Esophagus squamous epithelium (tissue), 5 donors: ENCODE measurements at places on chromosomes 1 and 21.

DNA sequence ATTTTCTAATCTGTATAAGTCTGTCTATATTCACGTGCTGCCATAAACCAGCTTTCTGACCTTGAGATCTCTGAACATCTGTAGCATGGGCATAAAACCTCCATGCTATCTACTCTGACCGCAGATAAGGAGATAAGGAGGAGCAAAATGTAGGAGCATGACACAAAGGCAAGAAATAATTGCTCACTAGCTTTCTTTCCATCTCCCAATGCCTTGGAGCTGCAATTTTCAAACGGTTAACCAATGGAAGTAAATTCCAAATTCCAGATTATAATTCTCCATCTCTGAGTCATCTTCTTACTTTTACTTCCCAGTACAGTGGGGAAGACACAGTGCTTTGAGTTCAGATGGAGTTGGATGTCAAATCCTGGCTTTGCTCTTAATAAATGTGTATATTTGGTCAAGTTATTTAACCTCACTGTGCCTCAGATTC, 41.6 kb downstream of the CD58 start:
- no peak for DNase-seq

DNA sequence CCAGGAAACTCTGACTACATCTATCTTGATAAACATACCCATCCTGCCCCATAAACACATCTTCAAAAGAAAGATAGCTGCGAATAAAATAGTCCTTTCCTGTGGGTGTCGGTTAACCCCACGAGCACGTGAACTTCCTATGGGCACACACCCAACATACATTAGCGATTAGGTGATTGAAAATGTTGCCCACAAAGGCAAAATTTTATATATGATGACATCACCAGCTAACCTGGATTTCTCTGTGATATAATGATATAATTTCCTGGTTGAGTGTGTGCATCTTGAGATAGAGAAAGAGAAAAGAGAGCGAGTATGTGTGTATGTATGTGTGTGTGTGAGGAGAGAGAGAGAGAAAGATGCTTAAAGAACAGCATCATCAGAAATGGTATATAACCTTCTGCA, 296.1 kb downstream of the PTPRC start:
- DNase-seq: no peak

- no peak for DNase-seq
Measured at GRCh38 chr1:76170084-76170483, 95.5 kb downstream of the ST6GALNAC3 start.

DNA sequence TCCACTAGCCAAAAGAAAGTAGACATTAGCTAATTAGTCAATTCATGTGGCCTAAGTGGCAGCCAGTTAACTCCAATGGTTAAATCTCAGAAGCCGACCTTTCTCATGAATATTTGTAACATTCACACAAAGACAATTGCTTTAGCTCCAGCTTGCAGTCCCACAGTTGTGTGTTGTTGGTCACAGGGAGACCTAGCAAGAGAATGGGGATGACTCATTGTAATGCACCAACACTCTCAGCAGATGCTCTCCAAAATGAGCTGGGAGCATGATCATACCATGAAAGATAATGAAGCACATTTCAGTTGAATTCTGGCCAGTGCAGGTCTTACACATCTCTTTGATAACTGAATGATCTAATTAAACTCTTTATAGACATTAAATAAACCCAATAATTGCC, 160.4 kb downstream of the HLX start:
- no peak for DNase-seq

DNA sequence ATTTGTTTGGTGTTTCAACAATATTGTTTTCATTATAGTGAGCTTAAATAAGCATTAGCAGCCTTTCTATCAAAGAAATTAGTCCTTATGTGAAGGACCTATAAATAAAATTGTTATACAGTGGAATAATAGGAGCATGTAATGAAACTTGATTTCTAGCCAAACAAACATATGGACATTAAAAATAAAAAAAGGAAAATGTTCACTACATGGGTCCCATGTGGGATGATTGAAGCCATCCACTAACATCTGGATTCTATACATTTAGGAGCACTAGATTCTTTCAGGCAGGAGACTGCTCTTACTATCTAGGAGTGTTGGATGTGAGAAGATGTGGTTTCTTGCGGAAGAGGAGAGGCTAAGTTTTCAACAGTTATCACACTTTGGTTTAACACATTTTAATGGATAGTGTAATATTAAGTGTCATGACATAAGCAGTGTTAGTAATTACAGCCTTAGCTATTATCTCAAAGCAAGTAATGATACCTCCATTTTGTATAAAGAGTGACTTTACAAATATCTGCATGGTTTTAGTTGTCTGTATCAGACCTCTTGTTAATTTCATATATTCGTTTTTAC, 62.3 kb downstream of the LYPLAL1 start:
- no peak for DNase-seq

GRCh38 chr1:58398714-58399113, 147.8 kb downstream of the OMA1 start:
- DNase-seq: no peak

GRCh38 chr1:214332946-214333798, 52.2 kb downstream of the SMYD2 start:
- no peak for DNase-seq

GRCh38 chr21:28899744-28900143, 92.9 kb downstream of the LTN1 start:
- no peak for DNase-seq

GRCh38 chr21:17610911-17611310, 1.8 kb downstream of the BTG3 start:
- DNase-seq: no peak

DNA sequence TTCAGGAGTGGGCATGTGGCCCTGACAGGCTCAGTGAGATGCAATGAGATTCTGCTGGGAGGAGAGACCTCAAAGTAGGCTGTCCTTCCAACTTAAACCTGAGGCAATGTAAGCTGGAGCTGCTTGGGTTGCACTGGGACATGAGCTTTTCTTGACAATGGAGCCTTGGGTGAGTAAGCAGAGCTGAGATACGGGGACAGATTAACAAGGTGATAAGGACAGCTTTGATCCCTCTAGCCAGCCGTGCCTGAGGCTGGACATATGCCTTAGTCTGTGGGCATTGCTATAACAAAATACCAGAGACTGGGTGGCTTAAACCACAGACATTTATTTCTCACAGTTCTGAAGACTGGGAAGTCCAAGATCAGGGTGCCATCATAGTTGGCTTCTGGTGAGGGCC, 18.3 kb upstream of the NGF start:
- DNase-seq: no peak

GRCh38 chr1:222443566-222443965, 104.3 kb downstream of the HHIPL2 start:
- DNase-seq: no peak

- DNase-seq: no peak
Measured at GRCh38 chr1:28927648-28928313, 13.4 kb downstream of the EPB41 start.

- no peak for DNase-seq
Measured at GRCh38 chr1:46370214-46370633, 23.9 kb upstream of the FAAH start.

- no peak for DNase-seq
Measured at GRCh38 chr1:203351037-203351625, at the start of gene FMOD. Gene FMOD, minus strand, starts transcription at chr1:203351122. Its CDS starts 2,852 bp downstream, at chr1:203348270.

DNA sequence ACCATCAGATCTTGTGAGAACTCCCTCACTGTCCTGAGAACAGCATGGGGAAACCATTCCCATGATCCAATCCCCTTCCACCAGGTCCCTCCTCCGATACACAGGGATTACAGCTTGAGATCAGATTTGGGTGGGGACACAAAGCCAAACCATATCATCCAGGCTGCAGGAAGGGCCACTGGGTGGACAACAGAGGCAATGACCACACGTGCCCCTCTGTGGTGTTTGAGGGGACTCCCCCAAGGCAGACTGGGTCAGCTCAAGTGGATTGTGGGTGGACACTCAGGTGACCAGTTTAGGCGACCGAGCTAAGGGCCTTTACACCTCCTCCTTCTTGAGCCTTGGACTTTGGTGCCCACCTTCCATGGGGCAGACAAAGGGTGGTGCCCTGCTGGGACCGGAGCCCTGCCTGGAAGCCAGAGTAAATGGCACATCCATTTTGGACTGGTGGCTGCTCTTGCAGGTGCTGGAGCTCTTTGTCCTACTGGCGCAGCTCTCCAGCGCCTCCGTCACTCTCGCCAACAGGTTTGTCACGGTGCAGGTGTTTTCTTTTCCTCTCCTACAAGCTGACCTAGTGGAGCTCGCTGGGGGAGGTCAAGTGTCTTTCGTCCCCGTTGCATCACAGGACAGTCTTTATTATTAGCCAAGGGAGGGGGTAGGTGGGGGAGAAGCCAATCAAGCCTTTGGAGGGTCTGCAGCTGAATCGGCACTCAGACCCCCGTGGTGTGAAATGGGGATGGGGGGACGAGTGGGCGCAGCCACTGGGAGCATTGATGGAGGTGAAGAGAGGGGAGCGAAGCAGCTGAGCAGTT, 37.6 kb downstream of the CRYAA start:
- no peak for DNase-seq
